DMS79 (cell line): ENCODE measurements at places on chromosomes 4 and X.

DNA sequence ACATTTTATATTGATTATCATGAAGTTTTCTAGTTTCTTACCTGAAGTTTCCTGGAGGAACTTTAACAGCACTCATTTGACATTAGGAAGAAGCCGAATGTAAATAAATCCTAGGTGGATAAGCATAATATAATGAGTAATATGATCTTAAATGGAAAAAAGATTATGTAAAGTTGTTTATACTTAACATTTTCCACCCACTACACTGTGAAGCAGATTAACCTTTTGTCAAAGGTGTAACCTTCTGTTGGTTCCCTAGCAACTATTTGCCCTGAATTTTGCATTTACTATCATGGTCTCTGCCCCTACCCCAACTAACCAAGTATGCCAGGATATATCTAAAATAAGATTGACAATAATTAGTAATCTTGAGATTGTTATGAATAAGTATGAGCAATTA is at the start of gene UGT2A1:
TSS of gene UGT2A1 (minus strand) at position 101 of the 400 bp plus-strand sequence. CDS start 5,603 bp downstream, outside the sequence.
- no peak for DNase-seq

DNA sequence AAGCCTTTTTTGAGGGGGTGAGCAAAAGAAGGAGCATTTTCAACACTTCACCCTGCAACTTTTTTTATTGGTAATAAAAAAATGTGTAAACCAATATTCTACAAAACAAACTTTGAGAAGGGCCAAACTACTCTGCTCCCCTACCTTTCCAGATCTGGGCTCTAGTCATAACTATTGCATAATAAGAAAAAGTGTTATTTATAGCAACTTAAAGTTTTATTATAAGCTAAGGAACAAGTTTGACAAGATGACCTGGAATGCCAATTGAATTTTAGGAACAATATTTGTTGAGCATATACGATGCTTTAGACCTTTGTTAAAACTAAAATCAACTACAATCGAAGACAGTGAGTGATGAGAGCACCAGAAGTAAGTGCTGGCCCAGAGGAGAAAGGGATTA is 409.6 kb downstream of the IL15 start:
- DNase-seq = no peak

DNA sequence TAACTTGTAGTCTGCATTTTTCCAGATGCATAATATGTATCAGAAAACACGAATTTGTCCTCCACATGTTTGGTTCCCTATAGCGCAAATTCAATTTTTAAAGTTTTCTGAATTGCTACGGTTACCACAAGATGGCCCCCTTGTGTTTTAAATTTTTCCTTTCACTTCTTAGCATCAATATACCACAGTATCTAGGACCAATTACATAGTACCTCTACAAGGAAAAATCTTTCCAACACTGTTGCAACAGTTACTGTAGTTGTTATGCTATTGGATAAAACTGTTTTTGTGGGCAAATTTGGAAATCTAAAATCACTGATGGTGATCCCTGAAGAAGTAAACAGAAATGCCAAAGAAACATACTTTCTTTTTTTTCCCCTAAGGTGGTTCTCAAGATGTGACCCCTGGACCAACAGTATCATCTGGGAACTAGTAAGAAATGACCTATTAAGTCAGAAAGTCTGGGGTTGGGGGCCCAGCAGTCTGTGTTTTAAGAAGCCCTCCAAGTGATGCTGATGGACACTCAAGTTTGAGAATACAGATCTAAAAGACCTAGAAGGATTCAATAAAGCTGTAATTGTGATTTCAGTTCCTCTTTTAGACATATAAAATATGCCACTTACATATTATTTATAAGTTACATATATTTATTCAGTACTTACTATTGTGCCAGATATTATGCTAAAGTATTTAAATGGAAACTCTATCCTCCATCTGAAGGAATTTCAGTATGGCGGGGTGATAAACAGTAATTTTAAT is 3.1 kb downstream of the ZGRF1 start:
- no peak for DNase-seq

DNA sequence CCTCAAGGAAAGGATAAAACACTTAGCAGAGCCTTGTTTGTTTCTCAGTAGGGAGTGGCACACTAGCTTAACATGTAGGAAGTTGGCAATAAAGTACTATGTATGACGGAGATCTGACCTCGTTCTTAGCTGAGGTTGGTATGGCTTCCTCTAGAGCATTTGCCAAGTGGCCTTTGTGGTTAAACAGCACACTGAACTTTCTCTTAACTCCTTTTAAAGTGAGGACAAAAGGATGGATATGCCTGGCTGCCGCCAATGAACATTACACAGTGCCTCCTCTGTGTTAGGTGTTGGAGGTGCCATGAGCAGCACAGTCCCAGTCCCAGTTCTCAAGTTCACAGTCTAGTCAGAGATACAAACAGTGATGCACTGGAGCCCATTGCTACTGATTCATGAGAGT is 54.4 kb downstream of the VGLL1 start:
- DNase-seq = peak; percentile 3

DNA sequence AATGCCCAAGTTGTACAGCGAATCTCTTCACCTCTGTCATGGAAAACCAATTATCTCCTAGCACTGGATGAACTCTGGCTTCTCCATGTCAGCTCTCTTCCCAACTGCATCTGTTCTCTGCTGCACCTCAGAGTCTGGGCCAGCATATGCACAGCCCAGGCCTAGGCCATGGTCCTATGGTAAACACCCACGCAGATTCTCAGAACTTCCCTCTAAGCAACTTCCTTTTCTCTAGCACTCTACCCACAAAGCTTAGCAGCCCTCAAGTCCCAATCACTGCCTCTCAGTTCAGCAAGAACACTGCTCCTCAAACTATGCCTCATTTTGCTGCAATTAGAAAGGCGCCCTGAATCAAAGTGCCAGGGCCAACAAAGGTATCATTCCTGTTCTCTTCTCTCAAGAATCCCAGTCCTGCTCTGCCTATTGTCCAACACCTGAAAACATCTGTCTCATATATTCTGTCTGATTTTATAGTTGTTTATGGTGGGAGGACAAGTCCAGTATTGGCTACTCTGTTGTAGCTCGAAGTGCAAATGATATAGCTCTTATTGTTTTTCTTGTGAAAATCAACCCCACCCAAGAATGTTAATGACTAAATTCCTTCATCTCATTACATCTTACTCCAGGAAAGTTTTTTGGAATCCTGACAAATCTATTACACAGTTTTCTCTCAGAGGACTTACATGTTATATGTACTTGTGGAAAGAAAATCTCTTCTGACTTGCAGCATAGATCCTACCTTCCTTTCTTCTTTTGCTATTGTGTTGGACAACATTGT is 85.4 kb downstream of the DCHS2 start:
- DNase-seq = no peak

DNA sequence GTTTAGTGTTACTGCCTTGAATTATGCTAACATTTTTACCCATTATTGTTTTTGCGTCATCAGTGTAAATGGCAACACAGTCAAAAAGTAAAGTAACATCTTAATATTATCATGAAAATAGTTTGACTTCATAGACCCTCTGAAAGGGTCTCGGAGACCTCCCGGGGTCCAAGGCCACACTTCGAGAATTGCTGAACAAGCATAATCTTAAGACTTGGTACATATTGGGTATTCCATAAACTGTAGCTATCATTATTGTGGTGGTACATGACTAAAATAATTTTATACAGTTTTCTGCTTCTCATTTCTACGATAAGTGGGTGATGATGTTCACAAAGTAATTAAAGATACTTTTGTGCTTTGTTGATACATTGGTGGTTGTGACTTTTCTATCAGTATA is 32.6 kb downstream of the FABP2 start:
- DNase-seq = no peak

- DNase-seq = no peak
Observed at GRCh38 chr4:108080747-108081146, 88.0 kb downstream of the LEF1 start.

DNA sequence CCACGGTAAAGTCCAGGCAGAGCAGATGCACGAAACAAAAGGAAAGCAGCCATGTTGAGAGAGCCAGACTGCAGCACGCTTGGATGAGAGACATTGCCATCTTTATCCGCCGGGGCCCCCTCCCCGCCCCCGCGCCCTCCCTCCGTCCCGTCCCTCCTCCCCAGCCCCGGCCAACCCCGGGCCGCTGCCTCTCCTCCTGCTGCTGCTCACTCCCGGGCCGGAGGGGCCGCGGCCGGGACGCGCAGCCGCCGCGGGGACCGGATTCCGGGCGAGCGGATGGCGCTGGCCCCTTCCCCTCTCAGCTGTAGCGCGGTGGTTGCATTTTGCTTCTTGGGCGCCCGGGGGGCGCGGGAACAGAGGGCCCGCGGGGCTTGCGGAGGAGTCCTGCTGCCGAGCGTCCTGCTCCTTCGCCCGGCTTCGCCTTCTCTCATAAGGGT is 542 bp downstream of the RNF150 start:
- DNase-seq = no peak

DNA sequence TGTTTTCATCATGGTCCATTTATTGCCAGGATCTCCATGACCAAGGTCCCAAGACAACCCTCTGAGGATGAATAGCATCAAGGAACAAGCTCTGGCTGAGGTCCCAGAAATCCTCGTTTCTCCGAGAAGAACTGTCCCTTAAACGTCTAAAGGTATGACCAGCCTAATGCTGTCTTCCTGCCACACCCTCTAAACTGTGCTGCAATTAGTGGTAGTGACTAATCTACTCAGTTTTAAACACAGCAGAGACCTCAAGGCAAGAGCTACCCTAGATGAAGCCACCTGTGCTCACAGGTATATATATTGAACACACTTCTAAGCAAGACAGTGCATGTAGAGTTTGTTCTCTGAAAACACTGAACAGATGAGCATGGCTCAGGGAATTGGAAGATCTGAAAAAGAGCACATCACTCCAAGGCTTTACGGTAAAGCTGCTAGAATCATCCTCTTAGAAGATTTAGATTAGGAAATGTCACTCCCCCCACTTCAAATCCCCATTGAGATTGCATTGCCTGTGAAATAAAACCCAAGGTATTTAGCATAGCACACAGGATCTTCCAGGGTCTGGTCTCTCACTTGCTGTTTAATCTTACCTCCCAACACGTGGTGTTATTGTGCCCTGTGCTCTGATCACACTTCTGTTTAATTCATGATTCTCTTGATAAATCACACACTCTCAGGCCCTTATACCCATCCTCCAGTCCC is 173.9 kb upstream of the VCX3A start:
- DNase-seq = no peak

- DNase-seq = no peak
Observed at GRCh38 chr4:79578606-79579005, 170.6 kb upstream of the GK2 start.

DNA sequence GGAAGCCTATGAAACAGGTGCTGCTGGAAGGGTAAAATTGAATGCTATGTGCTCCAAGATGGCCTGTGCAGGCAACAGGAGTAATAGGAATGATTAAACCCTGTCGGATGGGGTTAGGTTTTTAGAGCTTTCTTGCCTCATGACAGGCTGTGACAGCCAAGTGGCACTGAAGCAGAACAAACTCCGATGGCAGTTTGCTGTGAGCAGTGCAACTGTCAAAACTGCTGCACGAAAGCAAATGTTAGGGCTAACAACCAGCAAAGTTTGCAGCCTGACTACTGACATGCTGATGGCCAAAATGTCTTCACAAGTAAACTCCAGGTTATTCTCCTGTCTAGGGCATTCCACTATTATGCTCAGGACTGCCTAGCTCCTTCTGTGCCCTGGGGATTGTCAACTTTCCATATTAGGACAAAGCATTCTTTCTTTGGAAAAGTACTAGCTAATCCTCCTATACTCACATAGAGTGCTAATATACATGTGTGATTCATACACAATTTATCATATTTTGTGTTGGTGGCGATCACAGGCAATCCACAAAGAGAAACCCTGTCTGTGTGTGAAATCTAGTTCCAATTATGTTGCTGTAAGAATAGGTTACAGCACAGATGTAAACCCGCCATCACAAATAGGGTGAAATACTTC is 486.6 kb upstream of the TENM3 start:
- no peak for DNase-seq

DNA sequence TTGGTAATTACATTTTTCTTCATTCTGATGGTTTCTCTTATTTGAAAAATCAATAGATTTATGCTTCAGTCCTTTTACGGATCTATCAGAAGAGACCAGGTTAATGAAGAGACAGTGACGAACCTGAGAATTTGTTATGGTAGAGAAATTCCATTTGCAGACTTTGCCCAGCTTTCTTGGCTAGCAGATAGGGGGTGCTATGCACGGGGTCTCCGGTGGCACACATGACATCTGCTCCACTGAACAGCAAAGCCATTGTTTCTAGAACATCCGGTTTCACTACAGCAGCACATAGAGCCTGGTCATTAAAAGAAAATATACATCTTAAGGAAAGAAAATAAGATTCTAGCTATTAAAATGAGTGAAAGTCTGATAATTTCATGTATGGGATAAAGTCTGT is 85.1 kb downstream of the ARAP2 start:
- DNase-seq = no peak

DNA sequence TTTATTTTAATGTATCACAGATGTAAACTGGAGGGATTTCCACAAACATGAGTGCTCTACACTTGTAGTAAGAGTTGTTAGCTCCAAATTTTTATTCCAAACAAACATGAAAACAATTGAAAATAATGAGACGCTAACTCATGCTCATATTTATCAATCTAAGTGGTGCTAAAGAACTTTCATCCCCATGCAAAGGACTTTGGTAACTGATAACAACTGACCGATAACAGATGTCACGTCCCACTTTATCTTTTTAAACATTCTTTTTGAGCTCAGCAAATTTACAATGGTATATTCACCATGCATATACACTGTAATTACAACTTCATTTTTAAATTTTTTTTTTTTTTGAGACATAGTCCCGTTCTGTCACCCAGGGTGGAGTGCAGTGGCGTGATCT is 15.6 kb upstream of the MAOA start:
- DNase-seq = no peak

- no peak for DNase-seq
Observed at GRCh38 chr4:35252071-35252470, 992.2 kb downstream of the ARAP2 start.

DNA sequence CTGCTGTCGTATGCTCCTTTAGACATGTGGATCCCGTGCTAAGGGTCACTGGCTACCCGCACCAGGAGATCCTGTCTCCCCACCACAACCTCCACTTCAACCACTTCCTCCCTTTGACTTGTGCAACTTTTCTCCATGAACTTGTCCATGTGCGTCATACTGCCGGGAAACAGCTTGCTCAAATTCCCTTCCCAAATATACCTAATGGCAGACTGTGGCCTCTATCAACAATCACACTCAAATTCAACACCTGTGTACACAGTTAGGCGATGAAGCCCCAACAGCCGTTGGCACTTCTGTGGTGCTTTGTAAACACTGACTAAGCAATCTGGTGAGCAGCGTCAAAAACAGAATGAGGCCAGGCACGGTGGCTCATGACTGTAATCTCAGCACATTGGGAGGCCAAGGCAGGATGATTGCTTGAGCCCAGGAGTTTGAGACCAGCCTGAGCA is 49.5 kb downstream of the CD99L2 start:
- no peak for DNase-seq

GRCh38 chr4:152805071-152805650 is 25.4 kb downstream of the ARFIP1 start:
- DNase-seq = no peak

GRCh38 chrX:40153345-40154249 is 55.8 kb upstream of the BCOR start:
- no peak for DNase-seq

DNA sequence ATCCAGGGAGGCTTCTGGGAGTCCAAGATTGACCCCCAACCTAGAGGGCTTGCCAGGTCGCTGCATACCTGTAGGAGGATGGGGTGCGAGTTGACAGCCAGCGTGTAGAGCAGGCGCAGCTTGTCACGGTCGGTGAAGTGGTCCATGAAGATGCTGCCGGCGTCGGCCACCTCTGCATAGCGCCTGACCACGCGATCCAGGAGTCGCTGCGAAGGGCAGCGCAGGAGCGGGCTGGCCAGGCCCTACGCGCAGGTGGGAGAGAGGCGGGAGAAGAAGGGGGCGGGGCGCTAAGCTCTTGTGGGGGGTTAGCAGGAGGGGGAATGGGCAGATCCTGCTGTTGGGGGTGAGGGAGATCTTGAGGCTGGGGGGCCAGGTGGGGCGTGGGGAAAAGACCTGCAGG is 43.0 kb downstream of the DIPK2B start:
- no peak for DNase-seq
